LHCN-M2 (cell line): ENCODE measurements at places on chromosomes 7 and 10. TPM values are rescaled to one million over a fixed set of nuclear protein-coding genes. Genes with fewer than 3 reads are reported as not detected.

- no peak for DNase-seq
Observed at GRCh38 chr7:21326921-21327320, 101.0 kb upstream of the SP4 start.

DNA sequence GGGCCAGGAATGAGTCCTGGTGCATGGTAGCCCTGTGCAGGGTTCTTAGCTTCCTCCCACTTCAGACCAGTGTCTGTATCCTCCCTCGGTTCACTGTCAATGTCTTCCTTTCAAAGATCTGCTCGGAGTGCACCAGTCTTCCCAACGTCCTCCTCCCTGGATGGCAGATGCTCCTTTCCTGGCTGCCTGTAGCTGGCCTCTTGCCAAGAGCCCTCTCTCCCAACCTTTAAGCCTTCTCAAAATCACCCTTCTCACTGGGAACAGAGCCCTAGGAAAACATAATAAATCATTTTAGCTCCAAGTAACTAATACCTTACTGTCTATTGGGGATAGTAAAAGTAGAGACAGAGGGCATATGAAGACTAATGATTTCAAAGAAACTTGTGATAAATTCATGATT lies 490.6 kb downstream of the CCSER2 start:
- DNase-seq = no peak

GRCh38 chr7:24419077-24419476 lies 135.1 kb downstream of the NPY start:
- DNase-seq = peak; percentile 18

DNA sequence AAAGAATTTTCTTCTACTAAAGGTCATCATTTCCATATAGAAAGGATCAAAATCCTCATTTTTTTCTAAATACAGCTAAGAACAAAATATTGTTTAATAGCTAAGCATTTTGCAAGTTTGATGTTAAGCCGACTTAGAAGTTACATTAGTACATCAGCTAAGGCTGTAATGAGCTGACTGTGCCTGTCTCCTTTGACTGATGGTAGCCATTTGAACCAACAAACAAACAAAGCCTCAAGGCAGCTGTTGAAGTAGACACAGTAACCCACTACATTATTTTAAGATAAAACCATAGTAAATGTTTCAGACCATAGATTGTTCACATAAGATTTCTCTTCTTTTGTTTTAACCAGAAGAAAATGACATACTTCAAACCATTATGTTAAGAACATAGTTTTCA lies 210.9 kb upstream of the VSTM2A start:
- peak; percentile 85 for DNase-seq

DNA sequence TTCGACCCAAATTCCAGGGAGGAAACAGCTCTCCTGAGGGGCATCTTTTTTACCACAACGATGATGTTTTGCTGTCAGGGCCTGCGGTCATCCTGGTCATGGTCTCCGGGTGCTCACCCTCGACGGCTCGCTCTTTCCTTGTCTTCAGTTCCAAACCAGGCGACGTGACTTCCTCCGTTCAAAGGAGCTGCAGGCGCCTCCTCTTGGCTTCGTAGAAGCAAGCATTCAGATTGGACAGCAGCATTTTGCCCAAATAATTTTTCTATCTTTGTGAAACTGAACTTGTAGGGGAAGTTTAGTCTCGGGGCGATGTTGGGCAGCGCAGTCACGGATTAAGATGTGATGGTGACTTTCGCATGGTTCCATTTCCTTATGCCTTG lies 208.9 kb downstream of the DNAJB6 start:
- DNase-seq = no peak

GRCh38 chr7:112748381-112748780 lies 41.8 kb downstream of the TMEM168 start:
- no peak for DNase-seq

GRCh38 chr10:112926906-112927688 lies 22.9 kb upstream of the TCF7L2 start:
- DNase-seq = no peak

The CNNM1 gene
- total RNA-seq = 0.17 and 0.32 TPM in 2 replicates

The ZNF316 gene
- total RNA-seq = 25.0 and 25.3 TPM in 2 replicates

The PILRA gene
- not detected in 2 replicates for total RNA-seq
